ENCODE measurements at places on chromosomes 4 and X.

DNA sequence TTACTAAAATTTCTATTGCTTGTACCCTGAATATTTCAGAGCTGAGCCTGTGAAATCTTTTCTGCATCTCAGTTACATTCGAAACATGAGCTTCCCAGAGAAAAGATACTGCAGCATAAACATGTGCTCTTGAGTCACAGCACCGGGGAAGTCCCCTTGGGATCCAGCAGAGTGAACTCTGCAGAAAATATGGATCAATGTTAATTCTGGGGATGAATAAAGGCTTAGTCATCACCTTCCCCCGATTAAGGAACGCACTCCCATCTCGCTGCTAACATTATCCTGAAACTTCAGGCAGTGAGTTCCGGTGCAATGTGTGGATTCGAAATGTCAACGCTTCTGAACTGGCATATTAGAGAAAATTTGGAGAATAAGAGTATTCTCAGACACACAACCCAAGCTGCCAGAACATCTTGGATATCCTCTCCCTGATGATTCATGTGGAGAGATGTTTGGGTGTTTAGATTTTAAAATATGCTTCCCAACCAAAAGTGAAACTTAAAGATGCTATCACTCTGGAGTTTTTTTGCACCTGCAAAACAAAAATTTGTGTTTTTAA is 90.8 kb downstream of the IRF2 start:
- no peak for DNase-seq

GRCh38 chrX:125152011-125152410 is 167.7 kb upstream of the TEX13C start:
- DNase-seq = no peak

GRCh38 chrX:115259238-115259875 is 25.5 kb upstream of the LRCH2 start:
- DNase-seq = no peak

DNA sequence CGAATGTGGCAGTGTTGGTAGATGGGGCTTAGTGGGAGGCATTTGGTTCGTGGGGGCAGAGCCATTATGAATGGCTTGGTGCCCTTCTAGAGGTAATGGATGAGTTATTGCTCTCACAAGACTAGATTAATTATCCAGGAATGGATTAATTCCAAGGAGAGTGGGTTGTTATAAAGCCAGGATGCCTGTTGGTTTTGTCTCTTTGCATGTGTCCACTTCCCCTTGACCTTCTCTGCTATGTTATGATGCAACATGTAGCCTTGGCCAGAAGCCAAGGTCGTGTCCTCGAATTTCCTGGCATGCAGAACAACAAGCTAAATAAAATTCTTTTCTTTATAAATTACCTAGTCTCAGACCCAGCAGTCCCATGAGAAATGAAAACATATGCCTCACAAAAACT is 111.2 kb upstream of the PLS3 start:
- no peak for DNase-seq

- no peak for DNase-seq
Observed at GRCh38 chr4:55303760-55304165, 42.3 kb upstream of the SRD5A3 start.

All from GM19239 (cell line).